Hematopoietic multipotent progenitor cell treated with erythropoietin and hydrocortisone succinate and interleukin-3 and kit ligand, for 6 days (in vitro differentiated cells): ENCODE measurements at places on chromosomes 7 and 10.

- no peak for DNase-seq
Observed at GRCh38 chr10:152915-153314, 17.7 kb downstream of the ZMYND11 start.

GRCh38 chr10:2214092-2214491, 476.8 kb upstream of the ADARB2 start:
- DNase-seq: no peak

DNA sequence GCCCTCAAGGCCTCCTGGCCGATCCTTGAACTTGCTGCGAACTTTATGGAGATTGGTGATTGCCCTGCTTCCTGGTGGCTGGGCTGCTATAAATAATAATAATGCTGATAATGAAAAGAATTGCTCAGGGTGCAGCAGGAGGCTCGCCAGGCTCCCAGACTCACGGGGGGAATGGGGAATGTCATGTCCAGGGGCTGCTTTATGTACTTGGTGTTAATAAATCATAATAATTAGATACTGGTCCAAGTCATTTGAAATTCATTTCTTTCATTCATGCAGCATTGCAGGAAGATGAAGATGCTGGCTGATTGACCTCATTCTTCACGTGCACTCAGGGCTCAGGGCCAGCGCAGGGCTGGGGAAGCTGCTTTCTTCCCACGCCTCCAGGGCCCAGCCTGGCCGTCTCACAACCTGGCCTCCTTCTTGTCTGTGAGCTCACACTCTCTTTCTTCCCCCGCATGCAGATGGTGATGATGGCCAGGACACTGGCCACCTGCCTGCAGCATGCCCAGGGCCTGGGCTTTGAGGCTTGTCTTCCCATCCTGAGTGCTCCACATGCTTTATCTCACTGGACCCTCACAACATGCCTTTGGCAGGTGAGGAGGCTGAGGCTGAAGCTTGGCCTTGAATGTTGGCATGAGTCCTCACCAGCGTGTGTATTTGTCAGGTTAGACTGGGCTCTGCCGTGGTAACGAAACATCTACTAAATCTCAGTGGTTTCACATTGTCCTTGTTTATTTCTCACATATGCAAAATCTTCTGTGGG, 138.4 kb upstream of the TNS3 start:
- no peak for DNase-seq

- DNase-seq: no peak
Observed at GRCh38 chr10:48842231-48842630, 97.4 kb downstream of the LRRC18 start.

DNA sequence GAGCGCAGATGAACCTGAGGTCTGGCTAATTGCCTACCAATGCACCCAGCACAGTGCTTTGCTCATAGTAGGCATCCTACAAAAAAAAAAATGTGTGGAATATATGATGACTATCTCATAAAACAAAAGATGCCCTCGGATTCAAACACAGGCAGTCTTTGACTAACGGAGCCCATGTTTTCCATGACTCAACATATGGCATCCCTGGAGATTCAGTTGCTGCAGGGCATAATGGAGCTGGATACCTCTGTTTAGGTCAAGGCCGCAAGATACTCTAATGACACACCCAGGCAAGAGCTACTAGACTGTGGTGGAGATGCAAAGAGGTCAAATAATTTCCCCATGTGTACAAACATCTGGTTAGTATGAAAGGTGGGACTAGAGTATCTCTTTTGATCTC, 16.3 kb downstream of the CUBN start:
- DNase-seq: no peak

DNA sequence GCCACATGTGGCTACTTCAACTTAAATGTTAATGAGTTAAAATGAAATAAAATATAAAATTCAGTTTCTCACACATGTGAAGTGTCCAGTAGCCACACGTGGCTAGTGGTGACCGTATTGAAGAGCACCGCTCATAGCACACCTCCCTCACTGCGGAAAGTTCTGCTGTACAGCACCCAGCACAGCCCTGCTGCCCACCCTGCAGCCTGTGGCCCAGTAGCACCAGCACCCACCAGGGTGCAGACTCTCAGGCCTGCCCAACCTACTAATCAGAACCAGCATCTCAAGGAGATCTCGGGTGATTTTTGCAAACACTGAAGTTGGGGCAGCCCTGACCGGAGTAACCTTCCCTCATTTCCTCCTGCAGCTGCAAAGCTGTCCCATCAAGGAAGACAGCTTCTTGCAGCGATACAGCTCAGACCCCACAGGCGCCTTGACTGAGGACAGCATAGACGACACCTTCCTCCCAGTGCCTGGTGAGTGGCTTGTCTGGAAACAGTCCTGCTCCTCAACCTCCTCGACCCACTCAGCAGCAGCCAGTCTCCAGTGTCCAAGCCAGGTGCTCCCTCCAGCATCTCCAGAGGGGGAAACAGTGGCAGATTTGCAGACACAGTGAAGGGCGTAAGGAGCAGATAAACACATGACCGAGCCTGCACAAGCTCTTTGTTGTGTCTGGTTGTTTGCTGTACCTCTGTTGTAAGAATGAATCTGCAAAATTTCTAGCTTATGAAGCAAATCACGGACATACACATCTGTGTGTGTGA, 162.8 kb upstream of the LANCL2 start:
- DNase-seq: no peak

GRCh38 chr10:28678687-28679457, 1.6 kb downstream of the BAMBI start:
- DNase-seq: peak; percentile 77

DNA sequence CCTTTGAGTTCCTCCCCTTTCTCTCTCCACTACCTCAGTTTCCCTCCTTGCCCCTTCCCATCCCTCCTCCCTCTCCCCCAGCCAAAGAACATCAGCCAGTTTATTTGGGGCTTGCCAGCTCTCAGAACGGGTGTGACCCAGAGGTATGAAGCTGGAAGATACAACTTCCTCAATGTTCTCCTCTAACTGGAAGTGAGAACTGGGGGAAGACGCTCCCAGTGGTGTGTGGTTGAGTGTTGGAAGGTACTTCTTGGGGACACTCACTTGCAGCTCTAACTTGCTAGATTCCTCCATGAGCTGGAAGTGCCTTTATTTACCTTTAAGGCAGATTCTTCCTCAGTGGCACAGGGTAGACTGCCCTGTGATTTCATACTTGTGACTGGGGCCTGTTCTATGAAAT, 110.5 kb upstream of the HABP2 start:
- no peak for DNase-seq

DNA sequence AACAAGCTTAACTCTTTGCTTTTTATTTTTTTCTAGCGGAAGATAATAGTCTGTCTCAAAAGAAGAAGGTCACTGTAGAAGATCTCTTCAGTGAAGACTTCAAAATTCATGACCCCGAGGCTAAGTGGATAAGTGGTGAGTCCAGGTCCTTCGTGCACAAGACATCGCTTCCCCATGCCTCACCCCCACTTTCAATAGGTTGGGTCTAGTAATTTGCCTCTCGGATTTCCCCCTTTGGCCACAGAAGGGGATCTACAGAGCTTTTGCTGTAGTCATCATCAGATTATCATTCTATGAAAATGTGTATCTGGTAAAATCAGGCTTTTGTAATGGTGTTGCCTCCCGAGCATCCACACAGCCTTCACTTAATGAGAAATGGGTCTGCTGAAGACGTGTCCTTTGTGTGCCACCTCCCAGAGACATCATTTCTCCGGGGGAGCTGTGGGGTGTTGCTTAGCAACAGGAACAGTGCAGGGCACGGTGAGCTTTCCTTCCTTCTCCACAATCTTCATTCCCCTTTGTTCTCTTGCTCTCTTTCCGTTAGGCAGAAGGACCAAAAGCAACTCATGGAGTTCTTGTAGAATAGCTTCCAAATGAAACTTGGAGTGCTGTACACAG, 422.8 kb downstream of the DPP6 start:
- DNase-seq: no peak

DNA sequence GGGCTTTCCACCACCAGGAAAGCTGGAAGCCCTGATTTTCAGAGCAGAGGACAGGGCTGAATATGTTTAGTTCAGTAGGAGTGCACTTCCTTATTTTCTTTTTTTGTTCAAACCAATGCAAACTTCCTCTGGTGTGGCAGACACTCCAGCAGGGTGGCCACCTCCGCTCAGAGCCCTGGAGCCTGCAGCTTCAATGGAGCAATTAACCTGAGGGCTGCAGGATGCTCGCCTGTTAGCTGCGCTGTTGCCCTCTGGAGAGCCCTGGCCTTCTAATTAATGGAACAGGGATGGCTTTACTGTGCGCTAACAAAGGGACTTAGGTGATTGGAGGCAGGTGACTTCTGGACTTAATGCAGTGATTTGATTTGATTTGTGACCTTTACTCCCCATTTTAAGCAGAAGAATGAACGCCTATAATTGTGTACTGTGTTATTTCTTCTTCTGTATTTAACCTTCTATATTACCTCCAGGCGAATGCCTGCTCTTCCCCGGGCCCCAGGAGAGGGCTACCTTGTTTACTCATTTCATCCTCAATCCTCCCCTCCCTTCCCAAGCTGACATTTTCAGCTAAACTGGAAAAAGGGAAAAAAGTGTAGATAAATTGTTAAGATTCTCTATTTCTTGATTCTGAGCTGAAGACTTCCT, 123.0 kb upstream of the CTBP2 start:
- DNase-seq: no peak

GRCh38 chr7:140062528-140063299, at the start of gene PARP12:
TSS of gene PARP12 (minus strand) at chr7:140062951. CDS start at chr7:140062847, 104 bp downstream.
- peak; percentile 90 for DNase-seq

DNA sequence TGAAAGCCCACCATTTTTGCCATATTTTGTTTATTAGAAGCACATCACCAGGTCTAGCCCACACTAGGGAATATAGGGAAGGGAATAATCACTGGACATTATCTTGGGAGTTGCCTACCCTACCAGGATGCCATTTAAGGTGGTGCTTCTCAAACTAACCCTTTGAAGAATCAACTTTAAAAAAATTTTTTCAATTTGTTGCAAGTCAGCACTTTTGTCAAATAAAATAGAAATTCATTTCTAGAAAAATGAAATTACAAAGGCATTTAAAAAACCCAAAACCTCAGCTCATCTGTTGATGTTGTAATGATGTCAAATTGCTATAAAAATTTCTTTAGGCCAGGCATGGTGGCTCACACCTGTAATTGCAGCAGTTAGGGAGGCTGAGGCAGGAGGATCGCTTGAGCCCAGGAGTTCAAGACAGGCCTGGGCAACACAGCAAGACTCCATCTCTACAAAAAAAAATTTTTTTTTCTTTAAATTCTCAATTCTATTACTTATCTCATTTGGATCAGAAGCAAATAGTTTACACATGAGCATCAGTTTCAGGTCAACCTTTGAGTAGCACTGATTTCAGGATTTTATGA, 2.5 kb upstream of the NFE2L3 start:
- DNase-seq: no peak

- no peak for DNase-seq
Observed at GRCh38 chr7:120806669-120807068, 51.3 kb downstream of the TSPAN12 start.

DNA sequence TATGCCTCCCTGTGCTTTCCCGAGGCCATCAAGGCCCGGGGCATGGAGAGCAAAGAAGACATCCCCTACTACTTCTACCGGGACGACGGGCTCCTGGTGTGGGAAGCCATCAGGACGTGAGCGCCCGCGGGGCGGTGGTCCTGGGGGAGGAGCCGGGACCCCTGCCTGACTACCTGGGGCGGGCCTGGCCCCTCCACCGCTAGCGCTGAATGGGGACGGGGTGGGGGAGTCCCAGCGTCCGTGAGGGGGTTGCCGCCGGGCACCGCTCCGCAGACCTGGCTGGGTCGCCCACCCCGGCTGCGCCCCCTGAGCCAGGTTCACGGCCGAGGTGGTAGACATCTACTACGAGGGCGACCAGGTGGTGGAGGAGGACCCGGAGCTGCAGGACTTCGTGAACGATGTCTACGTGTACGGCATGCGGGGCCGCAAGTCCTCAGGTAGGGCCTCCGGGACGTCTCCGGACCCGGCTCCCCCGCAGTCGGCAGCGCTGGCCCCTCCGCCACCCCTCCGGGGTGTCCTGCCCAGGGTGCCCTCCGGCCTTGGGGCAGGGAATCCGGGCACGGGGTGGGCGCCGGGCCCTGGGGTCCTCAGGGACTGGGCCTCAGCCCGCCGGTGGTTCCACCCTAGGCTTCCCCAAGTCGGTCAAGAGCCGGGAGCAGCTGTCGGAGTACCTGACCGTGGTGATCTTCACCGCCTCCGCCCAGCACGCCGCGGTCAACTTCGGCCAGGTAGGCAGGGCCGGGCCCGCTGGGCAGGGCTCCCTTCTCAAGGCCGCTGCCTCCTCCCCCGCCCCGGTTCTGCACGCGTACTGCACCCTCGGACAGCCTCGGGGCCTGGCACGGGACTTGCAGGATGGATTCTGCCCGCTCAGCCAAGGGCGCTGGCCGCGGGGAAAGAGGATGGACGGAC, 69.3 kb downstream of the ALOX5 start:
- no peak for DNase-seq

- peak; percentile 54 for DNase-seq
Observed at GRCh38 chr7:106731187-106731586, 70.2 kb upstream of the CCDC71L start.

- peak; percentile 35 for DNase-seq
Observed at GRCh38 chr7:95317546-95317945, 6.8 kb downstream of the PON1 start.

GRCh38 chr7:155797262-155798250, 14.7 kb downstream of the SHH start:
- no peak for DNase-seq

- DNase-seq: peak; percentile 88
Observed at GRCh38 chr10:114876602-114877300, 55.2 kb downstream of the FHIP2A start.

- DNase-seq: peak; percentile 42
Observed at GRCh38 chr7:129610709-129611245, 743 bp upstream of the NRF1 start.

- no peak for DNase-seq
Observed at GRCh38 chr7:42125321-42125720, 111.7 kb downstream of the GLI3 start.

- DNase-seq: no peak
Observed at GRCh38 chr10:123786306-123786705, 105.3 kb downstream of the CPXM2 start.

- DNase-seq: no peak
Observed at GRCh38 chr10:119370111-119370741, 162.9 kb downstream of the GRK5 start.

GRCh38 chr10:77186936-77187335, 450.7 kb downstream of the KCNMA1 start:
- DNase-seq: no peak

DNA sequence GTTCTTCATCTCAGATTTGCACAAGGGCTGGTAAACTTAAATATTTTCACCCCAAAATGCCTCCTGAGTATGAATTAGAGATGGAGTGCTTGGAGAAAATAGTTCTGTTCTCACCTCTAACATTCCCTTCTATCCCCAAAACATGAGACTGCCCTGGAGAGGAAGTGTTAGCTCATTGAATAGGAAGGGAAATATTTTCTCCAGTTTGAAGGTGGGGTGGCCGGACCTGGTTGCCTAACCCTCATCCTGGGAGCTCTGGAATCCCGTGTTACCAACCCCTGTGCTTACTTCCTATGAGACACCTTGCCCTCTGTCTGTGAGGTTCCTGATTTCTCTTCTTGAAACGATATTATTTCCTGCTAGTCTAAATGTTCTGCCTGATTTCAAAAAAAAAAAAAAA, 779 bp downstream of the IFIT2 start:
- DNase-seq: no peak
